Memory B cell (primary cell): ENCODE measurements at places on chromosomes 12 and 14.

DNA sequence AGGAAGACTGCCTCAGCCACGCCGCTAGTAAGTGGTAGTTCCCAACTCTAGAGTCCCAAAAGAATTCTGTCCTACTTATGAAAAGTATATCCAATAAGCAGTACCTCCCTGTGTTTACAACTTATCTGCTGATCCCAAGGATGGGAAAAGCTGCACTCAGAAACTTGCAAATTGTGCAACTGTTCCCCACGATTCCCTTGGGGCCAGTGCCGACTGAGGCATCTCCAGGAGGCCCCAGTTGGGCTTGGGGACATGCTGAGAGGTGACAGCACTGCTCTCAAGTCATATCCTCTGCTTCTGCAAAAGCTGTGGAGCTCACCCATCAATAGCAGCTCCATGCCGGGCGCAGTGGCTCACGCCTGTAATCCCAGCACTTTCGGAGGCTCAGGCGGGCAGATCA, 23.7 kb downstream of the SPRING1 start:
- DNase-seq: no peak

DNA sequence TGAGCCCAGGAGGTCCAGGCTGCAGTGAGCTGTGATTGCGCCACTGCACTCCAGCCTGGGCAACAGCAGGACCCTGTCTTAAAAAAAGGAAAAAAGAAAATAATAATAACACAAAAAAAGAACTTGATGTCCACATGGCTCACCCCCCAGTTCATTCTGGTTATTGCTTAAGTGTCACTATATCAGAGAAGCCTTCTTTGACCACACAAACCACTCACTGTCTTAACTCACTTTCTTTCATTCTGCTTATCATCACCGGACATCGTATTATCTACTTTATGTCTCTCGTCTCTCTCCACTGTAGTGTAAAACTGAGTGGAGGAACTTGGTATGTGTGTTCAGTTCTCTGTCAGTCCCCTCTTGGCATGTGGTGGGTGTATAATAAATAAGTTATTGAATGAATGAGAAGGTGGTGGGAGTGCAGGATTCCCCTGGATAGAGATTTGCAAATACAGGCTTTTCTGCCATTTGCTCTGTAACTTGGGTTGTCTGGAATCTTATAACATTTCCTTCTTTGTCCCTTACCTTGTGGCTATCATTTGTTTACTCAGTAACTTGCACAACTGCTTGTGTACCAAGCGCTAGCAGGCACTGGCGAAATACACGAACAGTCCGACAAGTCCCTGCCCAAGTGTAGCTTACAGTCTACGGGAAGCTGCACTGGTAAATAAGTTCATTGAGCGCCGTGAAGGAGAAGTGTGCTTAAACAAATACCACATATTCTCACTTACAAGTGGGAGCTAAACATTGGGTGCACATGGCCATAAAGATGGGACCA, 86.6 kb upstream of the TRAF3 start:
- no peak for DNase-seq

- no peak for DNase-seq
Measured at GRCh38 chr12:5166976-5167375, 123.3 kb downstream of the KCNA5 start.

GRCh38 chr12:561908-562593, 101.2 kb downstream of the NINJ2 start:
- DNase-seq: no peak

DNA sequence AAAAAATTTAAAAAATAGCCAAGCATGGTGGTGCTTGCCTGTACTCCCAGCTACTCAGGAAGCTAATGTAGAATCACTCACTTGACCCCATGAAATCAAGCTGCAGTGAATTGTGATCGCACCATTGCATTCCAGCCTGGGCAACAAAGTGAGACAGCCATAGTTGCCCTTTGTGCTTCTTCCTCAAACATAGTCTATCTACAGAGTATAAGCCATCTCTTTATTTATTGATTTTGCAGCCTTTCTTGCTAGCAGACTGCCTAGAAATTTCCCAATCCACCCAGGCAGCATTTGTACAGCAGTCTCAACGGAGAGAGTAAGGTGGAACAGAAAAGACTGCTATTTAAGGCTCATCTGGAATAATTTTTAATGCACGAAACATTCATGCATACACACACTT, 68.8 kb downstream of the IPO8 start:
- no peak for DNase-seq

GRCh38 chr12:131589221-131589897, 121.5 kb upstream of the SFSWAP start:
- no peak for DNase-seq

DNA sequence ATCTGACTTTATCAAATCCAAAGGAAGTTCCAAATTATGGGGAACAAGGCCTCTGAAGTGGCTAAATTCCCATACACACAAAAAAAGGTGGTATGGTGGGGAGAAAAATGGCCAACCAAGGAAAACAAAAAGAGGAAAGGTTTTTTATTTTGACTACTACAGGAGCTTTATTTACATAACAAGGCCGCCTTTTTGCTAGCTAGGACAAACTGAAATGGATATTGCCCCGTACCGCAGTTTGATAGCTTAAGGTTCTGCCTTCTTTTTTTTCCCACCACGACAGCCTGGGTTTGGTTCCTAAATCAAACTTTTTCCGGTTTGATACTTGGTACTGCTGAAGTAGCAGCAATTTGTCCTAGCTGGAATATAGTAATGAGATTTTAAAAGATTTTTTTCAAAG, 66.8 kb downstream of the COX16 start:
- no peak for DNase-seq

- DNase-seq: no peak
Measured at GRCh38 chr12:51082561-51083125, 753 bp downstream of the CSRNP2 start.

- DNase-seq: no peak
Measured at GRCh38 chr12:24639641-24640040, 309.3 kb downstream of the BCAT1 start.

GRCh38 chr12:56839915-56840325, 76.8 kb downstream of the HSD17B6 start:
- DNase-seq: peak; percentile 15

GRCh38 chr12:56234746-56235436, 5.0 kb downstream of the SLC39A5 start:
- DNase-seq: no peak

- DNase-seq: no peak
Measured at GRCh38 chr14:59342516-59343484, 122.4 kb downstream of the GPR135 start.

- no peak for DNase-seq
Measured at GRCh38 chr12:6532927-6533652, 1.2 kb upstream of the GAPDH start.

DNA sequence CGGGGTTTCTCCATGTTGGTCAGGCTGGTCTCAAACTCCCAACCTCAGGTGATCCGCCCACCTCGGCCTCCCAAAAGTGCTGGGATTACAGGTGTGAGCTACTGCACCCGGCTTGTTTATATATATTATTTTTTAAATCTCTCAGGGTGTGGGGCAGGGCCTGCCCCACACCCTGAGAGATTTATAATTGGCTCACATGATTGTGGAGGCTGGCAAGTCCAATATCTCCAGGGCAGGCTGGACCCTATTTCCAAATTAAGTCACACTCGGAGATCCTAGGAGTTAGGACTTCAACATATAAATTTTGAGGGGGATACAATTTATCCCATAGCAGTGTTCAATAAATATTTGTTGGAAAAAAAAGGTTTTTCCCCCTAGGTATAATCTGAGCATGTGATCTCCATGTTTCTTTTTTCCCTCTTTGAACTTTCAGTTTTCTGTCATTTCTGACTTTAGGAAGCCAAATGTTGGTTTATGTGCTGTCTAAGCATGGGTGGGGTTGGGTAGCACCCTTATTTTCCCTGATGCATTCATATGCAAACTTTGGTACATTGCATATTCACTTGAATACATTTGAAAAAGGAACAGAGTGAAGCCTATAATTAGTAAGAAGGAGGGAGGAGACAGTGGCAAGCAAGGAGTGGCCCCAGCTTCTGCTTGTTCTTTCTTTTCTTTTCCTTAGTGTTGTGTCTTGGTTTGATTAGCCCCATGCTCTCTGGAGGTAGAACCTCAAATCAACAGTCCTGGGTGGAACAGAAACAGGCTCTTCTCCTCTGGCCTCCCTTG, 8.7 kb upstream of the A2ML1 start:
- no peak for DNase-seq

DNA sequence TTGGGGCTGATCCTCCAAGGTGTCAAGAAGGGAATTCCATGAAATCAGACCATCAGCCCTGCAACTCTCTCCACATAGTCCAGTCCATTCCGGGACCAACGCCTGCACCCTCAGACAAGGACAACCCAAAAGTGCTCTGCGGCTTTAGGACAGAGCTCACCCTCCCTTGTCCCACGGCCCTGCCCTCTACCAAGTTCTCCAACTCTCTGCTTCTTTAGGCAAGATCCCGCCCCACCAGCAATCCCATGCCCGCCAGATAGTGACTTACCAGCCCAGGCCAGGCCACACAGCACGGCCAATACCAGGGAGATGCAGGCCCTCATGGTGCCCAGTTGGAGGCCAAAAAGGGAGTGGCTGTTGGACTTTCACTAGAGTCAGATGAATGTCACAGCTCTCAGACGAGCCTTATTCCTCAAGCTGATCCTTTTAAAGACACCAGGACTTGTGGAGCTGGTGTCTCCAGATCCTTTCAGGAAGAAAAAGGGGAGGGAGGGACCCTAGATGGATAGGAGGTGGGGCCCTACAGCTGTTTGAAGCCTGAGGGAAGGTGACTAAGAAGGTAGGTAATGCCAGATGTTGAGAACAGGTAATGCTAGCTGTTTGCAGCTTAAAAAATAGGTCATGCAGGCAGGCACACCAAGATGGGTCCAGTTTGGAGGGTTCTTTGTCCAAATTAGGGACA, at the start of gene ENDOU:
Gene ENDOU (minus strand): TSS at position 400 of the 682 bp plus-strand sequence. CDS start 77 bp downstream, at position 323.
- no peak for DNase-seq

- no peak for DNase-seq
Measured at GRCh38 chr12:49567302-49567610, 686 bp downstream of the MCRS1 start.

DNA sequence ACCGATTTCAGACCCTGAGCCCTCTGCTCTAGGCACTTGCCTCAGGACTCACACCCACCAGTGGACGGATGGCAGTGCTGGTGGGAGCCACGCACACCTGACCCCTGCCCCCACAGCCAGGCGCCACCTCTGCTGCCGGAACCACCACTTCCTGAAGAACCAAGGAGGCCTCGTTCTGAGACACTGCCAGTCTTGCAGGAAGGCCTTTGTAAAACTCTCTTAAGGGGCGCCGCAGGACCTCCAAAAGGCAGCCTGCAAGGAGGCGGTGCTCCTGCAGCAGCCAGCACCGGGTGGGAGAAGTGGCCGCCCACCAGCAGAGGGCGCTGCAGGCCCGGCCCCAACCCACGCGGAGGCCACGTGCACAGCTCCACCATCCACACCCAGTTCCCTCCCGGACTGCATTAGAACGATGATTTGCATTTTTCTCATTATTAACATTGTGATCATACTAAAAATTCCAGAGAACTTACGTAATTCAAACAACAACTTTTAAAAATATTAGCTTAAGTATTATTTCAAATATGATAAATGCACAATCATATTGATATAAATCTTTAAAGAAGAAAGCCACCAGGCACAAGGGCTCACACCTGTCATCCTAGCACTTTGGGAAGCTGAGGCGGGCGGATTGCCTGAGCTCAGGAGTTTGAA, 12.8 kb downstream of the STX2 start:
- DNase-seq: peak; percentile 57

DNA sequence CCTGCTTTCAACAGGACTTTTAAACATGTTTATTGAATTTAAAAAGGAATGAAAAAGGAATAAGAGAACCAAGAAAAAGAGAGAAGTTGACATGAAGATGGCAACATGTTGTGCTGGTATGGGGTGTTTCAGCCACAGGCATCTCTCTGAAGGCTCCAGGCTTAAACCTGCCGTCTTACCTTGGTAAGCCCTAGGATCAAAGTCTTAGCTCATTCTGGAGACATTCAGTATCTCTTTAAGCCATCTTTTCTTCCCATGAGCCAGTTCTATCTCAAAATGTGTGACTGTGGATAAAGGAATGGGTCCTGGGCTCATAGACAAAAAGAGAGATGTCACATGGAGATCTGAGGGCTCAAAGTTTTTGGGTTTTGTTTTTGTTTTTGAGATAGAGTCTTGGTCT, 1.6 kb upstream of the TFCP2 start:
- DNase-seq: no peak

DNA sequence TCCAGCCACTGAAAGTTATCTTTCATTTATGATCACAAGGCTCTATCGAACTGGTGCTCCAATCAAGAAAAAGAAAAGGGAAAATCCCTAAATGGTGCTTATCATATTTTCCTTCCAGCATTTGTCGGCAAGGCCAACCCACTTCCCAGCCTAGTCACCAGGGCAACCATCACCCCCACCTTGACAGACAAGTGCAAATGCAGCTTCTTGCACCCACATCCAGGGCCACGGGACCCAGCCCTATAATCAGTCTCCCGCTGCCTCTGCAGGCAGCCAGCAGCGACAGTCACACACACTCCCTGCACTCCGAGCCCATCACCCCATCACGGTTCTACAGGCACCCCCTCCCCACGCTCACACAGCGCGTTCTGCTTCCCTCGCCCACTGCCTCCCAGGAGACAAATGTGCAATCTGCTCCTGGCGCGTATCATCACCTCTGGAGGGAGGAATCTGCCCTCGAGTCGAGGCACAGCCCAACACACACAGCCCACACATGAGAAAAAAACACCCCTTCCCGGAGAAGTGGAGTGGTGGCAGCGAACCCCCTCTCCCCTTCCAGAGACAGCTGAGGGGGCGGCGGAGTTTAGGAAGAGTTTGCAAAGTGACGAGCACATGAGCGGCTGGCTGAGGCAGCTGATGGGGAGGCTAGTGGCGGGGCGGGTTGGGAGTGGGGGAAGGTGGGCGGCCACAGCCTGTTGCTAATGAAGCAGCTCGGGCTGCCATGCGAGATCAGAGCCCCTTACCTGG, 9.3 kb upstream of the PPP4R4 start:
- no peak for DNase-seq

GRCh38 chr12:95323212-95323611, 105.6 kb downstream of the VEZT start:
- DNase-seq: no peak

- DNase-seq: peak; percentile 31
Measured at GRCh38 chr14:93007225-93007997, 84.5 kb downstream of the CHGA start.

DNA sequence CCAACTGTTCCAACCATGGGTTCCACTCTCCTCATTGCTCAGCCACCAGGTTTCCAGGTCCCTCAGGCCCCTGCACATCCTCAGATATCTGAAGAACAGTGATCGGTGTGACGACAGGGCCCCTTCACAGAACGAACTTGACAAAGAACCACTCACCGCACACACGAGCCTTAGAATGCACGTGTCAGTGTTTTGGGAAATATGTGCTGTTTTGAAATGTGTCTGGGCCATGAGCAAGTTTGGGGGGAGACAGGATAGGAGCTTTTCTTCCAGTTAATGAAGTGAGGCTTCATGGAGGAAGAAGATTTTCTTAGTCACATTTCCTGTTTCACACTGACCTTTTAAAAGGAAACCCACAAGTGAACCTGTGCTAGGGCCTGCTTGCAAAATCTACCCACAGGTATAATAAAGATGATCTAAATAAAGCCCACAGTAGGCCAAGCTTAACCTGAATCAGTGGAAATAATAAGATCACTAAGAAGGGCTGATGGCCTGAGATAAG, 58.6 kb downstream of the ZFP36L1 start:
- DNase-seq: no peak

GRCh38 chr12:123941624-123942237, 30.9 kb downstream of the CCDC92 start:
- DNase-seq: no peak

GRCh38 chr14:34583525-34583924, 44.0 kb upstream of the EAPP start:
- no peak for DNase-seq
